Astrocyte of the cerebellum (primary cell): ENCODE measurements at places on chromosomes 1 and 21.

DNA sequence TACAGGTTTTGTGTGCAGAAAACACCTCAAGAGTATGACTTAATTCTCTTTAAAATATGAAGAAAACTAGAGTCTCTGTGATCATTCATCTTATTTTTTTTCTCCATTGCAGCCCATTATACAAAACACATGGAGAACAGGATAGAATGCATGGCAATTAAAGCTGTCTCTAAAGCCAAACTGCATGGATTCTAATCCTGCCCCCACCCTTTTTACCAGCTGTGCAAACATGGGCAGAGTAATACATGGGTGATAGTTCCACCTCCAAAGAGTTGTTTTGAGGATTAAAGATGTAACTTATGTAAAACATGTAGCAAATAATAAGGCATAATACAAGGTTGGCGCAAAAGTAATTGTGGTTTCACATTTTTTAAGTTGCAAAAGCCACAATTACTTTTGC lies 114.4 kb downstream of the CLEC20A start:
- DNase-seq, result no peak

DNA sequence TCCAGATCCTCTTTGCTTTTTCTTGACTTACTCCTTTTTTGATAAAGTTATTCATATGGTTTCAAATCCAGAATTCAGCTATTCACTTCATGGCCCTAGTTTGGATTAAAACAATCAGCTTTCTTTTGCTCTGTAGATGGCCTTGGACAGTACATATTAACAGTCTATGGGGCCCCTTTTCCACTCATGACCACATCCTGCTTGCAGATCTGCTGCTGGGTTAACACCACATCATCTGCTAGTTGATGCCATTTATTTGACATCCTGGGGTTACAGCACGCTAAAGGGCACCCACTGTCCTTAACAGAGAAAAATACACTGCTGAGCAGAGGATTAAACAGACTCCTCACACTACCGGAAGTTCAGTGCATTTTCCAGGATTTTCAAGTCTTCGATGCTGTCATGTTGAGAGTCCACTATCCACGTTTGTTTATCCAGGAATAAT lies 941 bp upstream of the IFI16 start:
- DNase-seq, result no peak

DNA sequence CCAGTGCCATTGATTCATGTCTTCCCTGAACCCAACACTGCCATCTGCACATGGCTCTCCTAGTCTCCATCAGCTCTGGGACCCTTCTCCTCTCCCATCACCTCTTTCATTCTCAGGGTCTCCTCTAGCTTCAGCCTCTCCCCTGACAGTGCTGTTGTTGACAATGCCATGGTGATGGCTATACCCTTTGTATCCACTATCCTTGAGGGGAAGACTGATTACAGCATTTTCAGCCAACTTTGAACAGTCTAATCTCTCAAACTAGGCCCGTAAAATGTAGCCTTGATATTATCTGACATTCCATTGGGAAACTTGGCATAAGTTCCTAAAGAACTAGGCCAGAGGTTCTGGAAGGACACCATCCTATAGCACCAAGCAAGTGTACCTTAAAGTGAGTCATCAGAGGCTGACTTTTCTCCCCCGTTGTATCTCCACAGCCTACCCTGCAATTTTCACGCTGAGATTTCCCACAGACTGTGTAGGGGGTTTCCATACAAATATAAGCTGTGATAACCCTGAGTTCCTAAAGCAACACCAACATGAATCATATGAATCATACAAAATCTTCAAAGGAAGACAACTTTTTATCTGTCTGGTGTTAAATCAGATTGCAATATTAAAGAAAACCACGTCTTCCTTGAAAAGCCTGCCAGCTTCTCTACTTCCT lies 5.8 kb downstream of the HAO2 start:
- no peak for DNase-seq

GRCh38 chr21:35473496-35473895 lies 424.4 kb upstream of the RUNX1 start:
- no peak for DNase-seq

GRCh38 chr1:236560213-236560771 lies 36.5 kb downstream of the LGALS8 start:
- no peak for DNase-seq

DNA sequence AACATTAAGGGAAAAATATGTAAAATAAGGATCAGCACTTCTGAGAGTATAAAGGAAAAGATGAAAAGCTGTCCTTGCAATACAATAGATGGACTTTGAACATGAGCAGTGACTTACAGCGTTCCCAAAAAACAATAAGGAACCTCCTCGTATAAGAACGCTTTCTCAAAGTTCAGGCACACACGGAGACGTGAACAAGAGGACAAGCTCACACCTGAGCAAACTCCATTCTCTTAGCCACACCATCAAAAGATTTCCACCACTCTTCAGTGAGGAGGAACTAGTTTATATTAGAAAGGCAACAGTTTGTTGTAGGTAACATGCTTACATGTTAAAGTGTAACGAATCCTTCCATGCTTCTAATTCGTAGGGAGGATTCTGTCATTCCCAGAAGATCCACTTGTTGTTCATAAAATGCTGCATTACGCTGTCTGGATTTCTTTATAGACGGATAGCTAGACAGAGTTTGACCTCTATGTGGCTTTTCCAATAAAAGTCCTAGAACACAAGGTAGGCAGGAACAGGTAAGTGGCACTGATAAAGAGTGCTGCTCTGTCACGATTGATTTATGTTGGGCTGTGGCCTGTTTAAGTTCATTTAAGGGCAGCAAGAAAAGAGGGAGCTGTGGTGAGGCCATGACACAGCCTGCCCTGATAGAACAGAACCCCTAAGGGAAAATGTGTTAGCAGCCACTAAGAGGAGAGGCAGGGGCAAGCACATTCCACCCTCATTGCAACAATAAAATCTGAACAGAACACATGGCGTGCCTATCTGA lies 37.0 kb upstream of the ATP1A1 start:
- no peak for DNase-seq

DNA sequence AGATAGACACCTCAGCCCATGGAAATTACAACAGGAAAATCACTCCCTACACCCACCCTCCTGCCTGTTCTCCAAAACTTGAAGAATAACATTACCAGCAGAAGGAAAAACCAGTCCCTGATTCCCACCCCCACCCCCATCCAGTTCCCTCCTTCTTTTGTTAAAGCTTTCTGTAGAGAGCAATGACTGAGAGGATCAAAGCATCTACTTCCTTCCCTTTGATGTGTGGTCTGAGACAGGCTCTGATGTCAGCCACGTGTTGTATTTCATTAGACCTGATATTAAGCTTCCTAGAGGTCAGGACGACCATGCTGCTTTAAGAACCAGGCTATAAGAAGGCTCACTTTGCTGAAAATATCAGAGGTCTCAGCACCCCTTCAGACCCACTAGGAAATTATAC lies 73.9 kb upstream of the HAO2 start:
- DNase-seq, result no peak

- no peak for DNase-seq
Observed at GRCh38 chr1:171988243-171988885, 147.1 kb downstream of the DNM3 start.

DNA sequence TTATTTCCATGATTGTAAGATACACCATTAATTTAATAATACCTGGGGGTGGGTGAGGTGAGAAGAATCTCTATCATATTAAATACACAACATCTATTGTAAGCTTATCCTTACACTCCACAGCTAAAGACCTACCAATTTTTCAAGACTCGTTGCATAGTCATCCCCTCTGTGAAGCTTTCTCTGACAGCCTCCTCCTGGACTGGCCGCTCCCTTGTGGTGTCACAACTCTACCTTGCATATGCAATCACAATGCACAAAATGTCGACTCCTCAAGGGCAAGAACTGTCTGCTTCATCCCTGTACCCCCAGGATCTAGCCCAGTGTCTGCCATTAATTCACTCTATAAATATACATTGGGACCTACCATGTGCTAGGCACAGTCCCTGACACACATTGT lies 2.4 kb upstream of the PTGFRN start:
- no peak for DNase-seq

DNA sequence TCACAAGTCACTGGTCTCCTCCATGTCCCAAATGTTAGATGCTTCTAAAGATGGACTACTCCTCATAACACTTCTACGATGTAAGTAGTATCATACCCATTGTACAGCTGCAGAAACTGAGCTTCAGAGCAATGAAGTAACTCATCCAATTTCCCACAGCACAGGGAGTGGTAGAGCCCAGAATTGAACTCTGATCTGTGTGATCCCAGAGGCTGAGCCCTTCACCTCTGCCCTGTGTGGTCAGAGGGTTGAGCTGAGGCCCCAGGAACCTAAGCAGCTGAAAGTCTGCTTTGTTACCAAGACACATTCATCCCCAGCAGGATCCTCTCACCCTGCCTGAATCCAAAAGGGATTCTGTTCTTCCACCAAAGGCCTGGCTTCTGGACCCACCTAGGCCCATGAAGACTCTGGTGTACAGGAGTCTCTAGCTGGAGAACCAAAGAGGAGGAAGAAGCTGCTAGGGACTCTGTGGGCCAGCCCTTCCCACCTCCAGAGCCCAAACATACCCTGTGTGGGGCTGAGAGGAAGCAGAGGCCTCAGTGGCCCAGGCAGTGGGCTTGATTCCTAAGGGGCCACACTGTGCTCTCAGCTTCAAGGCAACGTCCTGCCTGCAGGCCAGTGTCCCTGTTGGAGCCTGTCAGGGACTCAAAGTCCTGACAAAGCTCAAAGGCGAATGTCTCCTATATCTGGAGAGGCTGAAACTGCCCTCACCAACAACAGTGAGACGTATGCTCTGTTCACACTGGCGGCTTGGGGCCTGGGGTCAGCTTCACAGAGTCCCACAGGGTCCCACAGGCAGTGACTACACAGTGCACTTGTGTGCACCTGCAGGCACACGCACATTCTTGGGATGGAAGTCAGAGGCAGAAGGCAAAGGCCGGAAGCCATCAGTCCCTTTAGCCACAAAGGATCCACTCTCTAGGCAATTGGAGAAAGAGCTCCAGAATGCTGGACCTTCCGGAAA lies 40.4 kb upstream of the SLC30A1 start:
- no peak for DNase-seq

DNA sequence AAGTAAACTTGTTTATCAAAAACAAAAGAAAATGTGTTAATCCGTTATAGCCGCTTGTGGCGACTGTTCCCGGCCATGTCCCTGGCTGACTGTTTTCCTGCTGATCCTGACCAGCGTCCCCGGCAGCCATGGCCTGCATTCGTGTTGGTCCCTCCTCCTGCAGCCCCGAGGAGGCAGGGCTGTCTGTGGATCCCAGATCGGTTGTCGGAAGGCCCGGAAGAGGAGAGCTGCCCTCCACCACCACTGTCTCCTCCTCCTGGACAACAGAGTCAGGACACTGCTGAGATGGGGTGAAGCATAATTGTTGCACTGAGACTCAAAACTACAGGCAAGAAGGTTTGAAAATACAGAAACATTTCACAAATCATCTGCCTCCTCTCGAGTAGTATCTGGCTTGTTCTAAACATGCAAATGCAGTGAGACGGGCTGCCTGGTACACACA lies 3.6 kb upstream of the MXRA8 start:
- DNase-seq, result no peak

DNA sequence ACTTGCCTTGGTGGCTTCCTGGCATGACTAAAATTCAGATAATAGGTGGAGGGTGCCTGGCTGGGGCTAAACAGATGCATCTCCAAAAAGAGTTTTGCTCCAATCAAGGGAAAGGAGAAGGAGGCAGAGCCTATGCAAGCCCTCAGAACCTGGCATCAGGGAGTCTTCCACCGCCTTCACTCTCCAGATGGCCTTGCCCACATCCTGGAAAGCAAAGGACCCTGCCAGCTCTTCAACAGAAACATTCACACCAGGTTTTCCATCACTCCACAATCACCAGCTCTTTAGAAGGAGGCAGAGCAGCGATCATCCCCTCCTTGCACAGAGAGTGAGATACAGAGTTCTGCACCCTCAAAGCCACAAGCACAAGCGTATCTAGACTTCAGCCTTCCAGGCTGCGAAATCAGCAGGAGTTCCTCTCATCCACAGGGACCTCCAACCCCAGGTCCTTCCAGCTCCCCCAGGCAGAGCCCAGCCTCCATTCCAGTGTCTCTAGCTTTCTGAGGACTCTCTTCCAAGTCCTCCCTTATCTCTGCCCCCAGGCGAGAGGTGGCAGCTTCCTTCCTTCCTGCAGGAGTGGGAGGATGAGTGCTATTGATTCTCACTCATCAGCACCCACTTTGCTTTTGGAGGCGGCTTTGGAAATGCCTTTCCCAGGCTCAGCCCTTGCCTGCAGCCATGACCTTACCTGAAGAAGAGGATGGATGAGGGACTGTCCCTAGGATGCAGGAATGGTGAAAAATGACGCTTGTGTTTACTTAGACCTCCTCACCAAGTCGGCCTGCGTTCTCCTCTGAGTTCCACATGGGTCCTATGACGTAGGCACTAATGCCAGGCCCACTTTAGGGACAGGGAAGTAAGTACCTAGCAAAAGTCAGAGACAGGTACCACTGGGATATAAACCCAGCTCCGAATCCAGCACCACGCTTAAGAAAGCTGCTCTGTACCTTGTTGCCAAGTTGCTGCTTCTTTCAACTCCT lies 75.4 kb downstream of the RIPK4 start:
- no peak for DNase-seq

DNA sequence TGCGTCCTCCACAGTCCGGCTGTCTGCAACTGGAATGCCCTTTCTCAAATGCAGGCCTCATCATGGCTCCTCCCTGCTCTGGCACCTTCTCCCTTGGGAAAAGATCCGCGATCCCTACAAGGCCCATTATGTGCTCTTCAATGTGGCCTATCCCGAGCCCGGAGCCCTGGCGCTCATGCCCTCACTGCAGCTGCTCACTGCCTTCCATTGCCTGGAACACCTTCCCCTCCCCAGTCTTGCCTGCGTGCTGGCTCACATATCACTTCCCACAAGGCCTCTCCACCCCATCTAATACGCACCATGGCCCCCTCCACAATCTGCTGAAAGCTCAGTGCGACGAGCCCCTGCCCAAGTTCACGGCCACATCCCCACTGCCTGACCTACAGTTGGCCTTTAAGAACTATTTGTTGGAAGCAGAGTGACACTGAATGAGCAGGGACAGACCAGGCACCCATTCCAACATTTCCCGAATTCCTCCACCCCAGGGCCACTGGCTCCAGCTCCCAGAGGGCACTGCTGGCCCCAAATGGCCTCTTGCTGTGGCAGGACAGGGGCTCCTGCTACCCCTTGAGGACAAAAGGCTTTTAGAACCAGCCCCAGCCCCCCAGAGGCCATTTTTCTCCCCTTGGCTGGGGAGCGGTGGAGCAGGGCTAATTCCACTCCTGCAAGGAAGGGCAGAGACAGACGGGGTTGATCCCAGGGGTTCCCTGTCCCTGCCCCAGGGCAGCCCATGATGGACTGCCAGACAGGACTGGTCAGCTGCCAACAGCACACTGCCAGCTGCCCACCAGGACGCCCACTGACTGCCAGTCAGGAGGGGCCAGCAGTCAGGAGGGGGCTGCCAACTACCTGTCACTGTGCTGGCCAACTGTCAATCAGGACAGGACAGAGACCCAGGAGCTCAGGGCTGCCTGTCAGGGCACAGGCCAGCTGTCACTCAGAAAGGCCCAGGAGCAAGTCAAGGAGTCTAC lies 64.8 kb downstream of the DHRS3 start:
- DNase-seq, result no peak
